ENCODE measurements at places on chromosomes 2 and 18.

DNA sequence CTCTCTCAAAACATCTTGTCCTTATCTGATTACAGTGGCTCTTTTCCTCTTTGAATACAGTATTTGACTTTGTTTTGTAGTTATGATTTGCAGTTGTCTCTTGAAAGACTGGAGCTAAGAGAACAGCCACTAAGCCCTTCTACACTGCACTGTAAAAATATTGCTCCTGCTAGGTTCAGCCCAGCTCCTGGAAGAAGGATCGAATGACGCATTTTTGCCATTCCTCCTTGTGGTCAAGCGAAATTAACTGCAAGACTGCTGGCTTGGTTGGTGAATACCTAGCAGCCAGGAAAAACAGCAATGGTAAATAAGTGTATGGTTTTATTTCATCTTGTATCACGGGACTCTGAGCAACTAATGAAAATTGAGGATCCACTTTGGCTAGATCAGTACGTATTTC, 407.8 kb upstream of the CDH2 start:
- no peak for DNase-seq

GRCh38 chr2:30656079-30656478, 151.2 kb downstream of the CAPN13 start:
- DNase-seq: no peak

DNA sequence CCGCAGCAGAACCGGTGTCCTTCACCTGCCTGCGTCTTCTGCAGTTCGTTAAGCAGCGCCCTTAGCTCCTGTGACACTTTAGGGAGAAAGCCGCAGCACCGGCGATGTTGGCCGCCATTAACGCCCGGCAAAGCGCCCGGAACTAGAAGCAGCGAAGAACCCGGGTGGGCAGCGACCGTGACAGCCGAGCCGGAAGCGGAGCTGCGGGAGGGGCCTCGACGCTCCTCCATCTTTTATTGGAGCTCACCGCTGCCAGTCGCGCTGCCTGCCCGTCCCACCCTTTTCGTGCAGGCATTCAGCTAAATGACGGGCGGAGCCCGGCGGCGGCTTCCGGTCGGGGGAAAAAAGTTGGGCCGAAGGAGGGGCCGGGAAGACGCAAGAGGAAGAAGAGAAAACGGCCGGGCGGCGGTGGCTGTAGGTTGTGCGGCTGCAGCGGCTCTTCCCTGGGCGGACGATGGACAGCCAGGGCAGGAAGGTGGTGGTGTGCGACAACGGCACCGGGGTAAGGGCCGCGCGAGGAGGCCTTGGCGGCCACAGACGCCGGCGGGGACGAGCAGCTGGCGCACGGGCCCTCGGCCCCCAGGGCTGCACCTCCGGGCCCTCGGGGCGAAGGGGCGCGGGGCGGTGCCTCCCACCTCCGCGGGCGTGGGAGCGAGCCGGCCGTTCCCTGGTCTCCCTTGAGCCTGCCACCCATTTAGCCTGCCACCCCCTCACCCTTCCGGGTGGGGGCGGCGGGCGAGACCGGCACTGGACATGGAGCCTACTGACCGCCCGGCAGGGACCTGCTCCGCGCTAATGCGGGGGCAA, at the start of gene ACTR2:
Gene ACTR2, plus strand, starts transcription at position 376 of the 807 bp plus-strand sequence. Its CDS starts 79 bp downstream, at position 455.
- DNase-seq: peak; percentile 90

- DNase-seq: no peak
These were observed 234.9 kb downstream of the TFCP2L1 start for GRCh38 chr2:121049950-121050585.

GRCh38 chr2:44494006-44494405, 132.3 kb downstream of the CAMKMT start:
- no peak for DNase-seq

- DNase-seq: no peak
These were observed 45.3 kb downstream of the FN1 start for GRCh38 chr2:215390550-215390913.

- DNase-seq: no peak
These were observed 337.6 kb upstream of the FIGN start for GRCh38 chr2:164073101-164074074.

DNA sequence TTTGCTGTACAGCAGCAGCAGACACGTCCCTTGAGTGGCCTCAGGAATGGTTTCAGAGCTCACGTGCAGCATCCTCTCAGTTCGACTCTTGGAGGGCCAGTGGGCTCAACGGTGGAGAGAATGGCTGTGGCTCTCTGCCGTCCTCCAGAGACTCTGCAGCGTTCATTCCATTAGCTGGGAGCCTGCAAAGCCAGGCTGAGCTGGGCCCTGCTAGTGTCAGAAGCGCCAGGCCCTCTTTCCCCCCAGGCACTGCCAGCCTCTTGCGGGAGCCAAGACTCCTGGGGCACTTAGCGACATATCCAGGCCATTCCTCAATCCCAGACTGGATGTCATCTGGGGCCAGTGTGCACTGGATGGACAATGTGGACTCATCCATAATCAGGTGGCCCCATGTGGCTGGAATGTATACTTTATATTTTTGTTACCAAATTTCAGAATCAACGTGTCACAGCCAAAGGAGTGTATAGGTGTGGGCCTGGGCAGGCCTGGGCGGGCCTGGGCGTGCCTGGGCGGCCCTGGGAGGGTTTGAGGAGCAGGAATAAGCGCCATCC, 125.1 kb upstream of the EPAS1 start:
- DNase-seq: no peak

DNA sequence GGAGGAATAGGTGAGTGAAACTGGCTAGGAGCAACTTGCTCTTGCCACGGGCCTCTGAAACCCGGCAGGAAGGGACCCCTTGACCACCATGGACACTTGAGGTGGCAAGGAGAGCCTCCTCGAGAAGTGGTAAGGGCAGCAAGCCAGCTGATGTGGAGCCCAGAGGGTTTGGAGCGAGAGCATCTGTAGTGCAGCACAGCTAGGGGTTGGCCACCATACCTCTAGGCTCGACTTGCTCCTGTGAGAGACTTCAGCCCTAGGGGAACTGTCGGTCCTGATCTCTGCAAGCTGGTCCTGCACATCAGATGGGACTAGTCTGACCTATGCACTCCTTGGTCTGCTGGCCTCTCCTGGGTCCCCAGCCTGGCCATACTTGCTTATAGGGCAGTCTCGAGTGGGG, 158.4 kb downstream of the CCDC178 start:
- DNase-seq: no peak

- DNase-seq: no peak
These were observed 269.4 kb downstream of the ETAA1 start for GRCh38 chr2:67666386-67667053.

DNA sequence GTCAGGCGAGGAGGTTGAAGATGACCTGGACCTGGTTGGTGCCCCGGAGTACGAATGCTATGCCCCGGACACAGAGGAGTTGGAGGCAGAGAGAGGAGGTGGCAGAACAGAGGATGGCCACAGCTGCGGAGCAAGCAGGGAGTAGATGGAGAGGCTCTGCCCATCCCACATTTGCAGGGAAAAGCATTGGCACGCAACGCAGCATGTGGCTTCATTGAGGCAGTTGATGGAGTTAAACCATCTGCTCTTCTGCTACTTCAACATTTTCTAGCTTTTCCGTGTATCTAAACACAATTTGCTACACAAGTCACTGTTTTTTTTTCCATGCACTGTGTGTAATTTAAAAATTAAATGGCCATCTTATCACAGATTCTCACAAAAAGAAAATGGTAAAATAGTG, 11.8 kb downstream of the RBFA start:
- no peak for DNase-seq

DNA sequence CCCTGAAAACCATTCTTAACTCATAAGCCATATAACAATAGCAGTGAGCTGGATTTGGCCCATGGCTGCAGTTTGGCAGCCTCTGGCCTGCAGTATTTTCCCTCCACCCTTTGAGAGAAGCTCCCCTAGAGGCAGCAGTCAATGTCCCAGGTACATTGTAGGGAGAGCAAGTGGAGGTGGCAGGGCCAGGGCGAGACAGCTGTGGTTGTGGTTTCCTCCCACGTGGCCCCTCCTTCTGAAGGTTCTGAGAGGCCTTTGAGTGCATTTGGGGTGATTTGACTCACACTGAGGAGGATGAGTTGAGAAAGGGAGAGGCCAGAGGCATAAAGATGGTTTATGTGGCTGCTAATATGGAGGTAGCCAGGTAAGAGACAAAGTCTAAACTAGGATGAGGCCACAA, 45.5 kb upstream of the LDAH start:
- DNase-seq: peak; percentile 29

GRCh38 chr18:62343316-62343715, 18.2 kb downstream of the TNFRSF11A start:
- no peak for DNase-seq

- no peak for DNase-seq
These were observed 485.3 kb downstream of the CBLN2 start for GRCh38 chr18:72058851-72059250.

DNA sequence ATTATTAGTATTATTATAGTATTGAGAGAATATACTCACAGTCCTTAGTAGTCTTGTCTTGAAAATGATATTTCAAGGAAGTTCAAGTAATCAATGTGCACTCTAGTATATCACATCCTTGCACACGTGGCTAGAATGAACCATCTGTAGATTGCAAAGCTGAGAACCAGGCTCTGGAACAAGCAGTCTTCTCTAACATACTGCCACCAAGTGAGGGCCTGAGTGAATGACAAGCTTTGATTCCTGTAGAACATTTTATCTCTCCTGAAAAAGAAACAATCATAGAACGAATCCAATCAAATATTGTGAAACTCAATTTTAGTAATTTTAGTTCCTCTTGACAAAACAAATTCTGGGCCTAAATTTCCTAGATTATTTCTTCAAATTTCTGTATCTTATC, 55.3 kb upstream of the SULT1C3 start:
- DNase-seq: no peak

- DNase-seq: no peak
These were observed 7.9 kb downstream of the IMPA2 start for GRCh38 chr18:11989174-11989573.

GRCh38 chr2:66490588-66491001, 55.7 kb downstream of the MEIS1 start:
- no peak for DNase-seq

DNA sequence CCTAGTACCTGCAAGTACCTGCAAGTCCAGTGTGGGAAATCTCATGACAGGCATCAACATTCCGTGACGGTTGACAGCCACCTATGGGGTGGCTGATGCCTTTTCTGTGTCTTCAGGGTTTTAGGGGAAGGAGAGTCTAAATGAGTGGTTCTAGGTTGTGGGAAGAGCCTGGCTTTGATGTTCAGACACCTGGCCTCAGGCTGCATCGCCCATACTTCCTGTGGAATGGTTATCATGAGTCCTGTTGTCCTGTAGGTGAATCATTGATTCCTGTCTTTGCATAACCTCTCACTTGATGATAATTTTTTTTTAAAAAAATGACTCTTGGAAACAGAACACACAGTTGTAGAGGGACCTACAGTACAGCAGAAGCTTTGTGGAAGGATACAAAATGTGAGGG, 108.9 kb downstream of the NEDD4L start:
- no peak for DNase-seq

DNA sequence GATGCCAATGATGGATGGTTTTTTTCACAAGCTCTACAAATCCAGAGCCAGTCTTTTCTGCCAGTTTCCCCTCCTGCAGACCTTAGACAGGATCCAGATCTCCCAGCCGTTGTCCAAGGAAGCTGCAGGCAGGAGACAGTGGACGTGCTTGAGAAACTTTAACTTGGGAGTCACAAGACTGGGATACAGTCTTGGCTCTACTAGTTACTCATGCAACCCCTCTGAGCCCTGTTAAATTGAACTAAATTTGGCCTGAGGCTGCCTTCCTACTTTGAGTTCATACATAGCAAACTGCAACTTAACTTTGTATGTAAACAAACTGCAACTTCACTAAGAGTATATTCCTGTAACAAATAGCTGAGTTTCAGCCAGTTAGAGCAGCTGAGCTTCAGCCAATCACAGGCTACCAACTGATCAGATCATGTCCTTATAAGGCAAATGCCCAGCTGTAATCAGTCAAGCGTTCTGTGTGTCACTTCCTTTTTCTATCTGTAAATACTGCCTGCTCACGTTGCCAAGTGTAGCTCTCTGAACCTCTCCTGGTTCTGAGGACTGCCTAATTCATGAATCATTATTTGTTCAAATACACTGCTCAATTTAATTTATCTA, 140.9 kb downstream of the CAPN13 start:
- no peak for DNase-seq

- no peak for DNase-seq
These were observed 422.3 kb downstream of the ZEB2 start for GRCh38 chr2:144097440-144098225.

GRCh38 chr2:15692551-15693377, 101.1 kb downstream of the DDX1 start:
- no peak for DNase-seq

- DNase-seq: no peak
These were observed 97.4 kb upstream of the MGAT4A start for GRCh38 chr2:98828369-98828744.

DNA sequence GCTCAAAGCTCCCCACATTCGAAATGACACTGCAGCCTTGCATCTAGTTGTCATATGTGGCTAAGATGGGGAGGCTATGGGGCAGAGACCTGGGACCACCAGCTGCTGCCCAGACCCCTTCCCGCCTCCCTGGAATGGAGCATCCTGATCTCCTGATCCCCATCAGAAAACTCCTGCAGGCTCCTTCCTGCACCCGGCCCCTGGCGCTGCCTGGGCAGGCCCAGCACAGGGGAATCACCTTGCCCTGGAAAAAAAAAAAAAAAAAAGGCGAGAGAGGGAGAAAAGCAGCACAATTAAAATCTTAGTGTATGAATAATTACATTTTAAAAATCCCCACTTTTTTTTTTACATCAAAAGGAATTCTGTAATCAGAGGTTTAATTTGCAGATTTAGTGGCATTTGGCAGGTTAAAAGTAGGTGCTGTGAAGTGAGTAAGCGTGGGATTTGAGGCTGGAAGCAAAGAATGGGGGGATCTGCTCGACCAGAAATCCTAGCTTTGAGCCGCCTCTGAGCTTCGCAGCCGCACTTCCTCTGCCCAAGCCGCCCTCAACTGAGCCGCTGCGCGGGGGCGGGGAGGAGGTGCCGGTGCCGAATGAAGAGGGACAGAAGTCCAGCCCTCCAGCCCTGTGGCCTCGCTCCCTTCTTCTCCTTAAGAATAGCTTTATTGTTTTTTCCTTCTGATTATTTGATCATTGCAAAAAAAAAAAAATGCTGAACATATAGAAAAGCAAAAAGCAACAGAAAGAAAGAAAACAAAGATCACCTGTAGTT, 30.0 kb downstream of the THNSL2 start:
- no peak for DNase-seq

- no peak for DNase-seq
These were observed 21.6 kb upstream of the CACNB4 start for GRCh38 chr2:152120430-152120829.

DNA sequence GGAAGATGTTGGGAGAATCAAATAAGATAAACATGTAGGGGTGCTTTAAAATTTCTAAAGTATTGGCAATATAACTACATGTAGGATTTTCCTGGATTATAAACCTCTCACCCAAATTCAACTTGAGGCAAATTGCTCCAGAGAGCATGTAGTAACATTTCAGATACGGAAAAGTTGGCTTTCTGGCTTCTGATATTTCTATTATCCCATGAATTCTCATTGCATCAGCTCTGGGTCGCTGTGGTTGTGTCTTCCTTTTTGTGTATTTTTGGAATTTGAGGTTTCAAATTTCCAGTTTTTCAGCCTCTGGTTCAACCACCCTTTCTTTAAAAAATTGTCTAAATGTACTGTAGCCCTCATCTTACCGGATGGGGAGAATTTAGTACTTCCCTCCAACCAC, 32.3 kb downstream of the TGIF1 start:
- no peak for DNase-seq

- DNase-seq: no peak
These were observed 59.0 kb downstream of the TACR1 start for GRCh38 chr2:75140288-75140687.

GRCh38 chr18:48162956-48163737, 232.7 kb upstream of the SMAD2 start:
- DNase-seq: no peak

Measured in activated T-cell treated with anti-CD3 and anti-CD28 coated beads, Interleukin-2, amount 50 U/mL, for 1 hour (primary cell).